Activated T-helper 2 cell treated with anti-CD3 and anti-CD28 coated beads, Interferon-gamma antibody, Interleukin-2, Interleukin-4, amounts not matched to agents 10 μg/mL and 5 μg/mL and 100 μg/mL, durations not matched to agents 14 hours and 24 hours and 36 hours (primary cell): ENCODE measurements at places on chromosomes 3 and 15. TPM values are rescaled to one million over a fixed set of nuclear protein-coding genes. Genes with fewer than 3 reads are reported as not detected.

The CCR2 gene
- total RNA-seq: 1.1 TPM in 2 replicates

The FOXB1 gene
- 11.8 and 12.7 TPM in 2 replicates for total RNA-seq

DNA sequence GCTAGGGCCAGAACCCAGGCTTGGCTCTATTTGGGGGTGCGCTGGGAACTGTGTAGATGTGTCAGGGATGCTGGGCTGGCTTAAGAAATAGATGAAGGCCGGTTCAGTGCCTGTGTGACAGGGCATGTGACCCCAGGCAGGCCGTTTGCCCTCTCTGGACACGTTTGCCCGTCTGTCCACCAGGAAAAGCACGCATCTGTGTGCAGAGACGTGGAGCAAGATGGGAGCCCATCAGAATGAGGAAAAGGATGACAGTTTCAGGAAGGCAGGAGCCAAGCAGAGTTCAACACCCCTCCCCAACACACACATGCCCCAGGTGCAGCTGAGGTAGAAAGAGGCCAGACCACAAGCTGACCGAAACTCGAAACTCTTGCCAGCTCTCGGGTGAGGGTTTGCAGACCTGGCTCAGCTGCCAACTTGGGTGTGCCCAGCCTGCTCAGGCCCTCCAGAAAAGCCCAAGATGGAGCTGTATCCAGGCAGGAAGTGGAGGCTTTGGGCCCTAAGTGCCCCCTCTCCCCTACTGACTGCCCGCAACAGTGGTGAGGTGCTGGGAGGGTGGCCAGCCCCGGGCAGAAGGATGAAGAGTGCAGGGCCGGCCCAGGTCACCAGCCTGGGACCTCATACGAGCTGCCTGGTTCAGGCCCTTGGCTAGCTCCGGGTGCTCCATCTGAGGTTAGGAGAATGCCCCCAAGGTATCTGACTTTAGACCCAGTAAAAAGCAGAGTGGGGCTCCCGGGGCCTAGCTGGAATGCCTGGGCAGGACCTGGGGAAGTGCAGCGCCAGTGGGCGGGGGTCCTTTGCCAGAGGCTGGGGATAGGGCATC is 10.2 kb upstream of the MESP1 start:
- DNase-seq: no peak

- DNase-seq: no peak
Observed at GRCh38 chr3:71585131-71585530, 1.6 kb upstream of the FOXP1 start.

DNA sequence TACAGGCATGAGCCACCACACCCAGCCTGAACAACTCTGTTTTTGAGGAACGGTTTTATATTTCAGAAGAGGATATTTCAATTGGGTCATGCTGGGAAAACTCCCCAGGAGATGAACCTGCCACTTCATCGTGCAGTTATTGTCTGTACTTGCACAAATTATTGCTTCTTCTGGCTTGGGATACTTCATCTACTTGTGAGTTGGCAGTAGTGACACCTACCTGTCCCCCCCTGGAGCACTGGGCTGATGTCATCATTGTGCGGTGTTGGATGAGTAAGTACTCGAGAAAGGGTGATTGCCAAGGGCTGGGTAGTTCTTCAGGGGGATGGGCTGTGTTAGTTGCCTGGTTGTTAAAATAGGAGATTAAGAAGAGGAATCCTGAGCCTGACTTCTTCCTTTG is 85.1 kb upstream of the SAMMSON start:
- no peak for DNase-seq

DNA sequence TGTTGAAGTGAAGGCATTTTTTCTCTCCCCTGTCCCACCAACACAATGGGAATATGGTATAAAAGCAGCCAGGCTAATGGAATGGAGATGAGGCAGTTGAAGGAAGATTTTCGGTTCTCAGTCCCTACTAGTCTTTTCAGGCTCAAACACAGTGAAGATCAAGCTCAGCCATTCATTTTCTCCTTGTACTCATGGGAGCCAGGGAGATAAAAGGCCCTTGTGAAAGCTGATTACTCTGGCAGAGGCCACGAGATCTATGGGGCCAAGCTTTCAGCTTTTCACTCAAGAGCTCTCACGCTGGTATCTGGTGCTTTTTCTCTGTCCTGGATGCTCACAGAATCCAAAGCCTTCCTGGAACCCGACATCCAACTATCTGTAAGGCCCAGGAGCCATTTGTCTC is 14.5 kb upstream of the FAN1 start:
- no peak for DNase-seq

The LYZL4 gene
- not detected in 2 replicates for total RNA-seq

The STARD9 gene
- 10.0 and 11.9 TPM in 2 replicates for total RNA-seq

DNA sequence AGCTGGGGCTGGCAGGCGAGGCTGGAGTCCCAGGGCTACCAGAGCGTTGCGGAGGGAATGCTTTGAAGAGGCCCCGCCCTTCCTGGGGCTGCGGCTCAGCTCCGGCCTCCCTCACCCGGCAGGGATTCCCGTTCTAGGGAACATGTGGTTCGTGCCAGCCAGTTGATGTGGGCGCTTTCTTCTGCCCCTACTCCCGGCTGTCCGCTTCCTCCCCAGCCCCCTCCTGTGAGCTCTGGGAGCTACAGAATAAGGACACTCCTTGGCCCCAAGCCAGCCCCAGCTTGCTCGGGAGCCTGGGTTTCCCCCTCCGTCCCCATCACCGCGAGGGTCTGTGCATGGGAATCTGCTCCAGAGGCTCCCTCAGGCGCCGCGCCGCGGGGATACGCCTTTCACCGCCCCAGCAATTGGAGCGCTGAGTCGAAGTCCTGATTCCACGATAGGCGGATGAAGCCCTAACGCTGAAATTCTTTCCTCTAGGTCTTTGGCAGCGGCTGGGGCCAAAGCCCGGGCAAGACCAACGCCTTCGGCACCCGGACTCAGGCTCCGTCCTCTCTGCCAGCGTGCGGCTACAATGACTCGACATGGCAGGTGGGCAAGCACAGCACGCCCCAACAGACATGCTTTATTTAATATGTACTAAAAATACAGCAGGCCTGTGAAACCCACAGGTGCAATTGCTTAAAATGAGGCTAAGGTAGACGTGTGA is 69.5 kb downstream of the KLF15 start:
- no peak for DNase-seq

- DNase-seq: no peak
Observed at GRCh38 chr3:143183665-143183964, 64.0 kb downstream of the CHST2 start.

The MST1R gene
- 1.2 and 1.3 TPM in 2 replicates for total RNA-seq

The SUCLG2 gene
- total RNA-seq: 36.3 and 38.1 TPM in 2 replicates

GRCh38 chr3:165440380-165440779 is 244.2 kb upstream of the SLITRK3 start:
- no peak for DNase-seq

The ZCWPW2 gene
- total RNA-seq: 0.14 and 0.16 TPM in 2 replicates

DNA sequence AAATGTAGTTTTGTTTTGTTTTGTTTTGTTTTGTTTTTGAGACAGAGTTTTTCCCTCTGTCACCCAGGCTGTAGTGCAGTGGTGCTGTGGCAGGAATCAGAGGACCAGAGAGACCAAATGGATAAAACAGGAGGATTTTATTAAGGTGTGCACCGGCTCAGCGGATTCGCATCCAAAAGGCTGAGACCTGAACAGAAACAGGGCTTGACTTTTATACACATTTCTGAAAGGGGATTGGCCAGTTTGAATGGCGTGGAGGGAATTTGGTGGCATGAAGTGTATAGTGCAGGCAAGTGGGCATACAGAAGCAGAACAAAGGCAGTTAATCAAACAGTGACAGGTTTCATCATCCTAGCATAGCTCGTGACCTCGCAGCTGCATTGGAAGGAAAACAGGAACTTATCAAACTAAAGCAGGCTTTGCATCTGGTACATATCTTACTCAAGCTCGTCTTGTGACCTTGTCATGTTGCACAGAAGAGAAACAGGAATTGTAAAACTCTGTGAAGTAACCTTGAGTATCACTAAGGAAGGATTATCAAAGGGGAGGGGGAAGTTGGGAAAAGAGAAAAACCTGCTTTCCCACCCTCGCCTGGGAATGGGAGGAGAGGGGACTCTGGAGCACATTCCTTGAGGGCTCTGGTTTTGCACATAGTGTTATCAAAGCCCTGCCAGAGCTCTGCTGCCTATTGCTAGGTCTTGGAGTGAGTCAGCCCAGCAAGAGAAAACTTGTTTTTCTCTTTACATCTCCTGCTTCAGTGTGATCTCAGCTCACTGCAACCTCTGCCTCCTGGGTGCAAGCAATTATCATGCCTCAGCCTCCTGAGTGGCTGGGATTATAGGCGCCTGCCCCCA is 38.5 kb downstream of the C3orf62 start:
- DNase-seq: no peak

DNA sequence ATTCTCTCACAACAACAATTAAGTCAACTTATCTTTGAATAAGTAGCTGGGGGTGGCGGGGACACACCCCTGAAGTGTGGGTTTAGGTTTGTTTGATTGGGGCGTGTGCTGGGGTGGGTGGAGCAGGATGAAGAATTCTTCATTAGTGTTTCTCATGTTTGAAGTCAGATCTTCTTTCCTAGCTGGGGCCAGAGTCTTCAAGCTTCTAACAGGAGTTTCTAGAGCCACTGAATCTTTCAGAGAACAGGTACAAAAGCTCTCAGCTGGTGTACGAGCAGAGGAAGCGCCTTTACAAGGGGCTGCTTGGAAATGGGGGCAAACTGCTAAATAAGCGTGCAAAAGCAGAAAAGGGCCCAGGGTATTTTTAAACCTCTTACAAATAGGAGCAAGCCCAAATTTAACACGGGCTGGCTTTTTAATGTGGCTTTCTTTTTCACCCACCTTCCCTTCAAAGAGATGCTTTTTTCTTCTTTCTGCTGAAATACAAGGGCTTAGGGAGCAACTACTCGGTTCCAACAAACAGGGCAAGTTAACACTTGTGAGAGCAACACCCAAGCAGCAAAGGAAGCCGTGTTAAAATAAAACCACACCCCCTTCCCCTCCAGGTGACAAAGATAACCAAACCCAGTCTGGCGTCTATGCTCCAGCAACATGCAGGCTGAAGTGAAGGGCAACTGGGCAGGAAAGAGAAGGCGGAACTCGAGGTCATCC is 86.9 kb upstream of the RASGRP1 start:
- DNase-seq: peak; percentile 56

DNA sequence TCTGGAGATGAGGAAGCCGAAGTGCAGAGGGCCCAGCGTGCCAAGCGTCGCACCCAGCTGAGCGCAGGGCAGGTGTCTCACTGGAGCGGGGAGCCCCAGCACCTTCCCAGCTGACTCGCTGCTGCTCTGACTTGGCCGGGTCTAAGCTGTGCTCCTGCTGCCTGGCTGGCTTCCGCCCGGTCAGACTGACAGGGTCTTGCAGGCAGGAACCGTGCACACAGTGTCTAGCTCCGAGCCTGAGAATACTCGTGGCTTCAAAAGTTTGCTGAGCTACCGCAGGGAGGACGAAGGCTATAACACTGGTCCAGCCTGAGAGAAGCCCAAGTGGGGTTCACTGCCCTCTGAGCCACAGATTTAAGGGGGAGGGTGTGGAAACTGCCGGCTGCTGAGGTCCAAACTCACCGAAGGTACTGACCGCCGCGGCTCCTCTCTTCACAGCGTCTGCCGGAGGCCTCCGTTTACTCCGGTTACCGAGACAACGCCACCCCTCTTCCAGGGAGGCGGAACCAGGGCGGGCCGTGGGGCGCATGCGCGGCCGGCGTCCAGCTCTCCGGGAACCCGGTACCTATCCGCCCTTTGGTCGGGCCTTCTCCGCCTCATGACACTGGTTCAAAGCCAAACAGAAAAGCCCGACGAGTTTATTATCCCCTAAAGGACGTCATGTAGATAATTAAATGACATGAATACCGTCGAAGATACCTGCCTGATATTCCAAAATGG is at the start of gene CFAP44:
Gene CFAP44, minus strand, starts transcription at position 443 of the 720 bp plus-strand sequence. CDS start 7,829 bp downstream, outside the sequence.
- DNase-seq: peak; percentile 44

- DNase-seq: no peak
Observed at GRCh38 chr15:100170291-100171210, 171.2 kb downstream of the ADAMTS17 start.

The FBXL22 gene
- total RNA-seq: 0.71 and 0.78 TPM in 2 replicates
